ENCODE measurements at places on chromosomes 1 and 21.

- DNase-seq: no peak
These were observed 16.6 kb upstream of the S1PR1 start for GRCh38 chr1:101219924-101220870.

DNA sequence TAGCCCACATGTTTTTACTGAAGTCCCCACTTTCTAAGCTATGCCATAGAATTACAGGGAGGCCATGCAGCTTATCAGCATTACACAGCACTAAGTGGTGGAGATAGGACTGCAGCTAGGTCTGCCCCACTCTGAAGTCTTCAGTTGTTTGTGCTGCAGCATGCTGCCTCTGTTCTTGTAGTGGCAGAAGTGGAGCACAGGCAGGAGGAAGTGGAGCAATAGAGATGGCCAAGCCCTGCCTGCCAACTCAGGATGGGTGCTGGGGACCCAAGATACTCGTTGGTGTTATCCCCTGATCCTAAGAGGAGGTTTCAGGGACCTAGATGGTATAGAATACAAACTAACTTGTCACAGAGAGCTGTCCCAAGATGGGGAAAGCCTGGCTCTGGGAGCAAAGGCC is 12.9 kb downstream of the MRPL37 start:
- DNase-seq: no peak

GRCh38 chr1:183633676-183634343 is 1.8 kb downstream of the ARPC5 start:
- DNase-seq: peak; percentile 79

- DNase-seq: no peak
These were observed 21.6 kb upstream of the DPYD start for GRCh38 chr1:97942161-97943123.

- no peak for DNase-seq
These were observed 2.5 kb upstream of the TRPM2 start for GRCh38 chr21:44350773-44351481.

DNA sequence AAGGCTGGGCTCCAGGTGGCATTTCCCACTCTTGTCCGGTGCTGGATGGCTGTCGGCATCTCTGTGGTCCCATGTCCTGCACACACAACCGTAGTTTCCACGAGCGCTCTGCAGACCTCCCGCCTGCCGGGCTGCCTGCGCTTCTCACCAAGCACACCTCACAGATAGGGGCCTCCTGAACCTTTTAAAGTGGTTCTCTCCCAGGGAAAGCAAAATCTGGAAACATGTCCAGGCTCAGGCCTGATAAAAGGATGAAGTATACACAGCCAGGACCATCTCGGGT is 46.2 kb downstream of the CAPN9 start:
- DNase-seq: no peak

GRCh38 chr1:110829955-110830553 is 42.9 kb upstream of the CD53 start:
- DNase-seq: peak; percentile 71

DNA sequence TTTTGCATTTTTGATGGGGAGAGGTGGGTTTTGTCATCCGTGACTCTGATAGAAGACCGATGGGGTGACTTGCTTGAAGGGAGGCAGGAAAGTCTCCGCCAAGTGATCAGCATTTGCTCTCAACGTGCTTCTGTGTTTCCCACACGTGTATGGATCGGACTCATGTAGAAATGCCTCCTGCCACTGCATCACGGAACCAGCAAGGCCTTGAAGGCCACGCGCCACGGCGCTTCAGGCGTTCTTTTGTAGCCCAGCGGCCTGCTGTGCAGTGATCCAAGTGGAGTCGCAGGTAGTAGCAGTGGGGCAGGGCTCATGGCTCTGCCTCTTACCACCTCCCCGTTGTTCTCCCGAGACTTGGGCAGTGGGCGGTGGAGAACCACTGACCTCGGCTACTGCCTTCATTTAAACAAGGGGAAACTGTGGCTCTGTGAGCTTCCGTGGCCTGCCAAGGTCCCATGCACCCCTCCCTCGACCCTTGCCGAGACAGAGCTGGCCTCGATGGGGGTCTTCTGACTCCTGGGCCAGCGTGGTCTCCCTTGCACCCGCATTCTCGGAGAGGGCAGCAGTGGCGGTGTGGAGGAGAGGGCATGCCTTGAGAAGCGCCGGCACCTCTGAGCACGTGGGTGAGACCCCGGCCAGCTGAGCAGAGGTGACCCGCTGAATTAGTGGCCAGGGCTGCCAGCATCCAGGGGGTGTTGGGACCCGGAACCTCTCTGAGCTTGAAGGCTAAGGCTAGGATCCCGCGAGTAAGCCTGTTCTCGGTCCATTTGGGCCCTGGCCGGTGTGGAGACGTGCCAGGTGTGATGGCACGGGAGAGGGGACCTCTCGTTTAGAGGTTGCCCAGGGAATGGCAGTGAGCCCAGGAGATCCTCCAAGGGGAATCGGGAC is 46.1 kb upstream of the ABCG1 start:
- DNase-seq: no peak

GRCh38 chr1:51973587-51974474 is 16.7 kb downstream of the RAB3B start:
- DNase-seq: no peak

DNA sequence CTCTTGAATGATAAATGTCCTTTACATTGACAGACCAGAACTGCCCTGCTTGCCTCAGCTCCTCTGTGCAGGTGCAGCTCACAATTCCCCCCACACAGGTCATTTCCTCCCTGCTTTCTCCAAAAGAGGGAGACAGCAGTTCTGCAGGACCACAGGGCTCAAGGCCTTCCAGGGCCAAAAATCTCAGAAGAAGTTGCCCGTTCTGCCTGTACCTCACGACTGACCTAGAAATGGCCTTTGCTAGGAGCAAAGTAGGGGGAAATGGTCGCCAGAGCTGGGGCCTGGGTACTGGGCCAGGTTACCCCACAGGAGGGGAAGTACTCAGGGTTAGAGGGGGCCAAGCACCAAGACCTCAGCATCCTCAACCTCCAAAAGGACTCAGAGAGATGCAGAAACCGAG is 11.1 kb downstream of the RNU1-2 start:
- DNase-seq: no peak

DNA sequence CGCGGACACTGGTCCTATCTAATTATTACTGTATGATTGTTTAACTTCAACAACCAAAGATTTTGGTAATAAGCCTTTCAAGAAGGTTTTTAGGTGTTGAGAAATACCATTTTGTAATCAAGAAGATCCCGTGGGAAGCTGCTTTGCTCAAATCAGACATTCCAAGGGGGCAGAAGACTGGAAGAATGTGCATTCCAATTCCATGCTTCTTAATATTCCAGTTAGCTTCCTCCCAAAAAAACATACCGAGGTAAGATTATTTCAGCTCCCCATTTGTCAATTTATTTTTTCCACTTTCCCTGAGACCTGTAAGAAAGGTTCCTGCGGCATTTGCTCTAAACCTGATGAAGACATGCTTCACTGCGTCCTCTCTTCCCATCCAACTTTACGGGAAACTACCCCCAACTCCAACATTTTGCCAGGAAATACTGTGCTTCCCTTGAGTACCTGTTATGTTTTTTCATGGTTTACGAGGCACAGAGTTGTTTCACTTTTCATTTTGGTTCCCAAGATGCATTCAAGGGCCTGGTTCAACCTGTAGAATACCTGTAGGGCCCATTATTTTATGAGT is 4.1 kb downstream of the CNN3 start:
- no peak for DNase-seq

- DNase-seq: no peak
These were observed 2.8 kb upstream of the H6PD start for GRCh38 chr1:9231648-9232332.

DNA sequence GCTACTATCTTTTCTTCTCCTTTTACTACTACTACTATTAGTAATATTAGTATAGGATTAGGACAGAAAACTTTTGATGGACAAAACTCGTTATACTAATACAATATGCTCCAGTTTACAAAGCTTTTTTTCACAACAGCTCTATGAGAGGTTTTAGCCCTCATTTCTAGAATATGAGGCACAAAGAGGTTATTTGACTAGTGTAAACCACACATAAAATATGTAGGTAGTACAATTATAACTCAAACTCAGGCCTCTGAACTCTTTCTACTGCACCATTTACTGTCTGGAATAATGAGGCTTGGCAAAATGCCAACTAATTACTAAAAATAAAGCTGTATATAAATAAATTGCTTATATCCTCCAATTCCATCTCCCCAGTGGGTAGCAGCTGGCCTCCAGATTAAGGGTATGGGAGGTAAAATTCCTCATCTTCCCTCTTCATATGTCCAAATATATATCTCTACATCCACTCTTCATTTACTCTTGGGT is 99.9 kb downstream of the LYST start:
- DNase-seq: no peak

DNA sequence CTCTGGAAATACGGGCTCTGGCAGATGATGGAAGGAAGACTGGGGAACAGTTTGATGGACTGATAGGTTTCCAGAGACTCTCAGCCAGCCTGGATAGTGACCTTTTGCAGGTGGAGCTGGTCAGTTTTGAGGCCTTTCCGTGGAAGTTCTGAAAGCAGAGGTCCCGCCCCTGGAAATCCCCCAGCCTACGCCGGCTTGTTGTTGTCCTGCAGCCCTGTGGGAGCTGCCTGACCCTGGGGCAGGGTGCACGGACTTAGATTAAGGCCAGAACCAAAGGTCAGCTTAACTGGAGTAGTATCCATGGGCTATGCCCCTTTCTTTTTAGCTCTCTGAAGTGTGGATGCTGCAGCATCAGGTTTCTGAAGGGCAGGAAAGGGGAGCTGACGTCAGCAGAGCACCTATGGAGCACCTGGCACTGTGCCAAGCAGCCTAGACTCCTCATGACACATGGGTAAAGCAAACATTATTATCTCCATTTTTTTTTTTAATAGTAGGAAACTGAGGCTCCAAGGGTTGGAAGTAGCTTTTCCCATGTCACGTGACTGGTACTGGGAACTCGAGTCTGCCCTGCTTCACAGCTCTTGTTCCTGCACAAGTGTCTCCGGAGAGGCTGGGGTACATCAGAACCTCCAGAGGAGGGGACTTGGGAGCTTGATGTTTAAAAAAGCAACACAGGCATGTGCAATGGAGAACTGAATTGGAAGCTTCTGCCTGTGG is 38.5 kb downstream of the IER5 start:
- no peak for DNase-seq

GRCh38 chr1:152747831-152748230 is 10.0 kb upstream of the KPRP start:
- DNase-seq: no peak

- DNase-seq: no peak
These were observed 81.1 kb downstream of the NPHP4 start for GRCh38 chr1:5911157-5911556.

DNA sequence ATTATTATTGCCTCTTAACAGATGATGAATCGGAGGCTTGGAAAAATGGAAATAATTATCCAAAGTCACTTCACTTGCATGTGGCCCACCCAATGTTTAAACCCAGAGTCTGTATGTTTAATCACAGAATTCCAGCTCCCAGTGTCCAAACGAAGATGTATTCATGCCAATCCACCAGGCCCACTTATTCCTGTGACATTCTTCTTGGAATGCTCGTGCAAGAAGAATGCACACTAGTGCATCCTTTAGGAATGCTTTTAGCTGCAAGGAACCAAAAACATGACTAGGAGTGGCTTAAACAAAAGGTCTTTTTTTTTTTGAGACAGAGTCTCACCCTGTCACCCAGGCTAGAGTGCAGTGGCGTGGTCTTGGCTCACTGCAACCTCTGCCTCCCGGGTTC is 8.9 kb upstream of the OPRD1 start:
- DNase-seq: no peak

GRCh38 chr21:33854604-33855003 is 61.0 kb downstream of the ATP5PO start:
- DNase-seq: no peak

DNA sequence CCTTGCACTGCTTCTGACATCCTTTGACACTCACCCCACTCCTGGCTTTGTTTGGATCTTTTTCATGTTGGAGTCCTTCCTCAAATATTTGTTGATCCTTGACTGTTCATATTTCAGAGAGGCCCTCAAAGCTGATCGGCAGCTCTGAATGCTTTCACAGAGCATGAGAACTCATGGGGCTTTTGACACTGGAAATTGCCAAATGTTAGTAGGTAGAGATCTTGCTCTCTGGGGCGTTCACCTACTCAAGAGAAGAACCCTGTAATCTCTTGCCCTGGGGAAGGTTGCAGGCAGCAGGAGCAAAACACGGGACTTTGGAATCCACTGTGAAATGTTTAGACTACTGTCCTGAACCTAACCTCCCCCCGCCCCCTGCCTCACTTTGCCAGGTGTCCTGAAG is 67.4 kb upstream of the STUM start:
- DNase-seq: no peak

- no peak for DNase-seq
These were observed 12.8 kb upstream of the LRRC52 start for GRCh38 chr1:165531021-165531420.

GRCh38 chr21:37550157-37550556 is 183.6 kb downstream of the DYRK1A start:
- no peak for DNase-seq

DNA sequence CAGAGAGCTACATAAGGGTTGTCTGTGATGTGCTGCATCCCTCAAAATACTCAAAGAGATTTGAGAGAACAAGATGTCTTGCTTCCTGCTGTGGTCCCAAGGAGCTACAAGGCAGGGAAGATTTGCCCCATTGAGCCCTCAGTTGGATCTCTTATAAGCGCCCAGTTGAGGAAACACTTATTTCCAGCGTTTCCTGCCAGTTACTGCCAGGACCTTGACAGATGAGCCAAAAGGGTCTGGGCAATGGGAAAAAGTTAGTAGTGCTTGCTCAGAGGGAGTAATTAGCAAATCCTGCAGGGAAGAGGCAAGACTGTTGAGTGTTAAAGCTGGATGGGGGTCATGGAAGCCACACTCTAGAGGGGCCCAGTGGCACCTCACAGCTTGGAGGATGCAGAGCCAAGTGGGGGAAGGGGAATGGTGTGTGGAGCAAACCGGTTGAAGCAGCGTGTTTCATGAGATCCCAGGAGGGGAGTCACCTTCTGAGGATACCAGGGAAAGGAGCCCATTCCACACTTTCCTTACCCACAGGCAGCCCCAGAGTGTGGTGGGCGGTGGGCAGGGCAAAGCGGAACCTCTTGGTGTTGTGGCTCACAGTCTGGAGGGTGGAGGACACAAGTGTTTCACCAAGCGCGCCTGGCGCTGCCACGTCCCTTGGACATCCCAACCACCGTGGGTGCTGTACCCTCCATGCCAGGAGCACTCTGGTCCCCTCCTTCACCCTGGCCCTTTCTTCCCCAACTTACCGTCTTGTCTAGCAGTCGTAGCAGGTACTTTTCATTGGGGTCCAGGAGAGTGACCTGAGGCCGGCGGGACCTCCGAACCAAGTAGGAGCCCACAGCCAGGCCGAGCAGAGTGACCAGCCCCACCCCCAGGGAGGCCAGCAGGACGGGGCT is 805 bp downstream of the CYB5R1 start:
- DNase-seq: no peak

DNA sequence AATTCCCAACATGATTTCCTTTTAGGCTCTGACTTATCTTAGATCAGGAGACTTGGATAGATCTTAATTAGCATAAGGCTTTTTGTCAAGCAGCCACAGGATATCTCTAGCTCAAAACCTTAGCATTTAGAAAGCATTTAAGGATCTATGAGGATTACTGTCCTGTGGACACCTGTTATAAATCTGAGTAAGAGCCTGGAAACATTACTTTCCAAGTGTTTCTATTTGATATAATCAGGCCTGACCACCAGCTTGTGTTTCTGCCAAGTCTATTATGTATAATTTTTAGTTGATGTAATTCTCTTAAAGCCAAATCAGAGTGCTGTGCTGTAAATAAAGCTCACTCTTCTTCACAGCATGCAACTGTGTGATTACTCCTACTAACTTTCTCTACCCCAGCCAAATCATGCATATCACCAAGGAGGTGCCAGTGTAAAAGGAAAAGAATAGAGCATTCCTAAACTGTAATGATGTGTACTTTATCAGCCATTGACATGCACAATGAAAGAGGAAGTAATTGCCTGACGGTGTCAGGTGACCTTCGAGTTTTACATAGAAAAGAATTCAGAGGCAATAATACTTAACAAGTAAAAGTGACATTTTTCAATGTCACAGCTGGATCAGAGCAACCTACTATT is 309.9 kb upstream of the PRMT6 start:
- no peak for DNase-seq
